ENCODE measurements at places on chromosomes 5 and 9. TPM values are rescaled to one million over a fixed set of nuclear protein-coding genes. Genes with fewer than 3 reads are reported as not detected.

Gene IL4
- not detected for total RNA-seq

Gene CRB2
- total RNA-seq = under 0.01 TPM

Gene CDC20B
- not detected for total RNA-seq

Gene PDE4D
- 40.8 TPM for total RNA-seq

Gene EQTN
- not detected for total RNA-seq

Gene NUDT2
- 56.0 TPM for total RNA-seq

Gene GFI1B
- total RNA-seq = not detected

Gene GABRG2
- total RNA-seq = not detected

Gene PKD2L2
- total RNA-seq = not detected

Gene GGTA1
- total RNA-seq = not detected

Gene FCN2
- total RNA-seq = not detected

Gene AIF1L
- under 0.01 TPM for total RNA-seq

Gene SOHLH1
- total RNA-seq = not detected

Gene SEC16A
- total RNA-seq = 12.7 TPM

Gene SPZ1
- total RNA-seq = not detected

Gene NR4A3
- total RNA-seq = 1.00 TPM

Gene PHF2
- 12.3 TPM for total RNA-seq

Gene C9orf153
- total RNA-seq = 0.18 TPM

Gene PCDHGA9
- total RNA-seq = 3.1 TPM

Gene IL9
- not detected for total RNA-seq

Gene TLX3
- not detected for total RNA-seq

Gene TXNDC8
- total RNA-seq = not detected

Gene TMEM252
- not detected for total RNA-seq

Gene PDCD1LG2
- 2.6 TPM for total RNA-seq

Gene GNAQ
- 30.0 TPM for total RNA-seq

Gene NAIF1
- 13.0 TPM for total RNA-seq

Gene ANKRA2
- total RNA-seq = 15.3 TPM

Gene MARCHF11
- total RNA-seq = not detected

Gene FTMT
- total RNA-seq = not detected

Gene ABO
- total RNA-seq = not detected
